Sigmoid colon (tissue), 7 donors: ENCODE measurements at places on chromosomes 3 and 15.

DNA sequence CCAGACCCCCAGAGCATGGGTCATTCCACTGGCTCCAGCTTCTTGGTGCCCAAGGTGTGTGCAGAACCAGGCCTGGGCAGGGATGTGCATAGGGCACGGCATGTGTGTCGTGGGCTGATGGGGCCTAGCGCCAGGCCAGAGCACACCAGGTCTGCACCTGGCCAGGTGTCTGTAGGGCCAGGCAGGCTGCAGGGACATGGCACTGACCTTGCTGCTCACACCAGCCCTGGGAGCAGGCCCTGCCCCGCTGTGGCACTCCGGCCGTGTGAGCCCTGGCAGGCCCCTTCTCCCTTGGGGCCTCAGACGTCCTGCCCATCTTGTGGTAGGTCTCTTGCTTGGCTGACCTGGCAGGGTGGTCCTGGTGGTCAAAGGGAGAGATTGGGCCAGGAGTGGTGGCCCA lies 84.3 kb upstream of the RPL32 start:
- no peak for DNase-seq

DNA sequence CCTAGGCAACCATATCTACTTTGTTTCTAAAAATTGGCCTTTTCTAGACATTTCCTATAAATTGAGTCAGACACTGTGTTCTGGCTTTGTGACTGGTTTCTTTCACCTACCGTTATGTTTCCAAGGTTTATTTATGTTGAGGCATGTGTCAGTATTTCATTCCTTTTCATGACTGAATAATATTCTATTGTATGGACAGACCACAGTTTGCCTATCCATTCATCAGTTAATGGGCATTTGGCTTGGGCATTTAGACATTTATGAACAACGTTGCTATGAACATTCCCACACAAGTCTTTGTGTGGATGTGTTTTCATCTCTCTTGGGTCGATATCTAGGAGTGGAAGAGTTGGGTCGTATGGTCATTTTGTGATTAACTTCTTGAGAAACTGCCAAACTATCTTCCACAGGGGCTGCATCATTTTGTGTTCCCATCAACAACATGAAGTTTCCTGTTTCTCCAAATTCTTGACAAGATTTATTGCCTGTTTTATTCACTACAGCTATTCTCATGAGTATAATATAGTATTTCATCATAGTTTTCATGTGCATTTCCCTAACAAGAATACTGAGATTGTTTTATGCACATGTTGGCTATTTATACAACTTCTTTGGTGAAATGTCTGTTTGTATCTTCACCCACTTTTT lies 3.5 kb upstream of the EFCC1 start:
- DNase-seq = no peak

DNA sequence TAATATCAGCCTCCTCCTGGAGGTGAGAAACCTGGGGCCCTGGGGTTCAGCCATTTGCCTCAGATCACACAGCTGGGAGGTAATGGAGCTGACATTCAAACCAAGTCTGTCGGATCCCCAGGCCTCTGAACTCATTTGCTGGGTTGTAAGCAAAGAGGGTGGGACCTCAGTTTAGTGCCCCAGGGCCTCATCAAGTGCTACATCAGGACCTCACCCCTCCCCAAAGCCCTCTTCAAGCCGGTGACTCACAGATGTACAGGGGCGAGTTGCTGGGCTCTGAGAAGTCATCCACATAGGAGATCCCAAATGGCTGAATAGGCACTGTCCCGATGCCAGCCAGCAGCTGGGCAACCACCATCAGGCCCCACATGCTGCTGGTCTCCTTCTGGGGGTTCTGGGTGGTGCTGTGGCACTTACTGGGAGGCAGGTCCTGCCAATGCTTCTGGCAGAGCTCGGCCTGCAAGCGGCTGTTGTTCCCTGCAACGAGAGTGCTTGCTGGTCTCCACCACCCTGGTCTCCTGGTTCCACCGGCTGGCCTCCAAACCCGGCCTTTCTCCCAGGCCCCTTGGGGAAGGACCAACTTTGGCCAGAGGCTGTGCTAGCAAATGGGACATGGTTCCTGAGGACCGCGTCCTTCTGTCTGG lies 59.2 kb upstream of the RAB6B start:
- no peak for DNase-seq

DNA sequence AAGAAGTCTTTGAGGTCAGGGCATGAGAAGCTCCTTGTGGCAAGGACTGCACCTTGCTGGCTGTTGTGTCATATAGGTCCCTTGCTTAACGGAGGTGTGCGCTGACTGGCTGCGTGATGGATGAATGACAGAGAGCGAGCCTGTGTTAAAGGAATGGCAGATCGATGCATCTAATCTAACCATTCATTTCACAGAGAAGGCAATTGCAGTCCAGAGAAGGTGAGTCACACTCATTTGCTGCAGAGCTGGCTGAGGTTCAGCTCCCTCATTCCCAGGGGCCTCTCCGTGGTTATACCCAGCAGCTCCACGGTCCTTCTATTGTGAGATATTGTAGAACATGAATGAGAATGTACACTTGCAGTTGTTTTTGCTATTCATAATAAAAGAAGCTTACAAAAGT lies 289.3 kb downstream of the EPHB1 start:
- DNase-seq = no peak

GRCh38 chr3:127034990-127035652 lies 52.2 kb downstream of the PLXNA1 start:
- no peak for DNase-seq

DNA sequence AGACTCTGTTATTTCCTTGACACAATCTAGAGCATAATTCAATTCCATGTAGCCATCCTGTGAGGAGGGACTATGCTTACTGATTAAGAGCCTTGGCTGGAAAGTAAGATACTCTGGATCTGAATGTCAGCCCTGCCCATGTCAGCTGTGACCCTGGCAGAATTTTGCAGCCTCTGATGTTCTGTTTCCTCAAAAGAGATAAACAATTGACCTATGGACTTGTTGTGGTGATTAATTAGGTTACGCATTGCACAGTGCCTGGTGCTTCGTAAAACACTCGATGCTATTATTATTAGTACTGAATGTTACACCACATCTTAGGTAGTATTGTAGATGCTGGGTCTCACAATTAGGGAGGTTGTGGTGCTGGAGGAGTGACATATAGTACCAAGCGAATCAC lies 161.3 kb upstream of the MEIS2 start:
- DNase-seq = no peak

DNA sequence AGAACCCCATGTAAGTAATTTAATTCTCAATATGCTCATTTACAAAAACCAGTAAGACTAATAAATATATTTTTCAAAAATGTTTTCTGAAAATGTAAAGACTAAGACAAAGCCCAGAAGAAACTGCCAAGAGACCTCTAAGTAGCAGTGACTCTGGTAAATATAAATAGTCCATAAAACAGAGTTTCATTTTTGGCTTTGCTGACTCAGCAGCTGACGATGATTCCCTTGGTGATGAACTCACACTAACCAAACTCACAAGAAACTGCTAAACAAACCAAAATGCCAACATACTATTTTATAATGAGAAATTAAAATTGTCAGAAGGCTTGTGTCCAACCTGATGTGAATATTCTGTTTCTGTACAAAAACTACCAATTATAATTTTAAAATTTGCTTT lies 31.5 kb upstream of the IMPG2 start:
- no peak for DNase-seq

- DNase-seq = no peak
These were observed 610 bp downstream of the EPHB3 start for GRCh38 chr3:184561913-184562877.

DNA sequence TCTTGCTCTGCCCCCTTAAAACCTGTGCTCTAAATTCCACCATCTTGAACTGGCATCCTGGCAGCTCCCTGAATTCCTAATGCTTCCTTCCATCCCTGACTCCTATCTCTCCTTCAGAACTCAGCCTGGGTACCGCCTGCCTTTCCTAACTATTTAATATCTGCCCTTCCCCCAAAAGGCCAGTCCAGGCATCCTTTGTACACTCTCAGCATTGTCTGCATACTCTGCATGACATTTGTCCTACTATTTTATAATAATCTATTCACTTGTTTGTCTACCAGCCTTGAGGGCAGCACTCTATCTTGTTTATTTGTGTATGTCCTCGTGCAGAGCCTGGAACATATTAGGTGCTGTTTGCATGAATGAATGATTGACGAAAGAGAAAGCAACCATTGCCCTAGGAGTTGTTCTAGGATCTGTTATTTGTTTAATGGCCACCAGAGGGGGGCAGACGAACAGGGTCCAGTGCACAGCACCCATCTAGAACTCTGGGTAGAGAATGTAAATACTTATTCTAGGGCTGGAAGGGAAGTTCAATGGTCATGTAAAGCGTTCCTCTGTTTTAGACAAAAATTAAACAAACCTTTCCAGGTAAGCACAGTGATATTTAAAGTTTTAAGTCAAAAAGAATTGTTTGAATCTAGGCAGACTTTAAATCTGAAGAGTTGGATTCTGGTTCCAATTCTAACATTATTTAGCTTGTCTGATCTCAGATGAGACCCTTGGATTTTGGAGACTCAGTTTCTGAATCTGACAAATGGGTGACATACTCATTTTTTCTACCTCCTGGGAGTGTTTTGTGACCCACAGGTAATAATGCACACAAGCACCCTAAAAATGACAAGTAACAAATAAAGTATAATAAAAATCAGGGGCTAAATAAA lies 125.8 kb upstream of the GALNT15 start:
- peak; percentile 82 for DNase-seq

GRCh38 chr15:85973584-85974347 lies 105.9 kb upstream of the AGBL1 start:
- DNase-seq = no peak

- no peak for DNase-seq
These were observed 11.0 kb upstream of the CAMKV start for GRCh38 chr3:49880581-49881315.

- DNase-seq = no peak
These were observed 126.5 kb upstream of the THBS1 start for GRCh38 chr15:39454189-39454986.

DNA sequence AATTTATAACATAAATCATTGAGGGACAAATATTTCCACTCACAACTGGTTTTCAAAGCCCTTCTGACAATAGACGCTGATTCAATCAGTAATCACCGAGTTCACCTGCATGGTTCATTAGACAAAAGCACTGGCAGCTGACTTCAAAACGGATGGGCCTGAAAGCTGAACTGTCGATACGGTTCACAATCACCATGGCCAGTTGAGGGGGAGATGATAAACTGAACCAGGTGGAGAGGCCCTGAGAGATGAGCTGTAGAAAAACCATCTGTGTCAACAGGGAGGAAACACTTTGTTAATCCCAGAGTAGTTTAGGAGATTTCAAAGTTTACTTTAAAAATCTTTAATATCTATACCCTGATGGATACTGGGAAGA lies 75.0 kb downstream of the PEX5L start:
- DNase-seq = no peak

GRCh38 chr3:41198526-41198925 lies 779 bp upstream of the CTNNB1 start:
- peak; percentile 75 for DNase-seq
